ENCODE measurements at places on chromosomes 6 and 20. TPM values are rescaled to one million over a fixed set of nuclear protein-coding genes. Genes with fewer than 3 reads are reported as not detected.

The KIF25 gene
- total RNA-seq: not detected

The C20orf202 gene
- total RNA-seq: not detected

The DZANK1 gene
- 2.7 TPM for total RNA-seq

The LINC00237 gene
- not detected for total RNA-seq

The OPRL1 gene
- total RNA-seq: 0.11 TPM

The VWA7 gene
- total RNA-seq: 1.2 TPM

The MAPK13 gene
- total RNA-seq: 11.9 TPM

The TGM2 gene
- 53.4 TPM for total RNA-seq

The LRRC1 gene
- 18.2 TPM for total RNA-seq

The SIRPB1 gene
- 4.1 TPM for total RNA-seq

The ISM1 gene
- total RNA-seq: 0.33 TPM

The C20orf144 gene
- total RNA-seq: 0.16 TPM

The MUC22 gene
- not detected for total RNA-seq

The WFDC6 gene
- not detected for total RNA-seq

The RBM39 gene
- total RNA-seq: 344 TPM

The PKIB gene
- 1.8 TPM for total RNA-seq

The EMILIN3 gene
- total RNA-seq: not detected

The TREML2 gene
- total RNA-seq: under 0.01 TPM

The TRIM40 gene
- total RNA-seq: not detected

The MAFB gene
- total RNA-seq: 0.47 TPM

The C6orf52 gene
- total RNA-seq: 0.50 TPM

The SS18L1 gene
- total RNA-seq: 20.6 TPM

The SYTL3 gene
- 1.7 TPM for total RNA-seq

The CLIC5 gene
- not detected for total RNA-seq

The SLC52A3 gene
- total RNA-seq: not detected

The UNC5CL gene
- total RNA-seq: 0.50 TPM

The SRSF12 gene
- total RNA-seq: 3.8 TPM

The PARD6B gene
- total RNA-seq: 7.7 TPM

The FKBP5 gene
- total RNA-seq: 97.9 TPM

The SMLR1 gene
- not detected for total RNA-seq

The LIN28B gene
- not detected for total RNA-seq

The LTB gene
- 0.17 TPM for total RNA-seq

The TPBG gene
- total RNA-seq: 62.8 TPM

The FAM110A gene
- 17.5 TPM for total RNA-seq

The ZNF391 gene
- 10.4 TPM for total RNA-seq

The GJA10 gene
- total RNA-seq: not detected

The GPR63 gene
- 1.8 TPM for total RNA-seq

The SSTR4 gene
- total RNA-seq: not detected

The PPP1R14C gene
- 56.2 TPM for total RNA-seq

The FAM162B gene
- not detected for total RNA-seq

The PRND gene
- total RNA-seq: not detected

The NKAIN2 gene
- 0.17 TPM for total RNA-seq

The RIPOR2 gene
- under 0.01 TPM for total RNA-seq

The AIF1 gene
- not detected for total RNA-seq

The FAM83B gene
- total RNA-seq: 52.2 TPM

Data from mammary epithelial cell (primary cell).